ENCODE measurements at places on chromosomes 1 and 21. TPM values are rescaled to one million over a fixed set of nuclear protein-coding genes. Genes with fewer than 3 reads are reported as not detected.
A peak's percentile ranks its signal among the peaks of the same experiment; 100 is the strongest.

RAB25 gene
- total RNA-seq = 0.53 TPM

GRCh38 chr1:29716306-29716705 is 480.0 kb downstream of the PTPRU start:
- H3K36me3 ChIP-seq = no peaks in the 10 kb centered on the region
- H3K4me3 ChIP-seq = no peak overlapping the region
- no peaks in the 10 kb centered on the region for H3K27me3 ChIP-seq
- no peak for DNase-seq
- no peaks in the 10 kb centered on the region for H3K4me1 ChIP-seq

GRCh38 chr1:89552471-89553081 is 27.9 kb downstream of the LRRC8B start:
- no peak overlapping the region for H3K4me3 ChIP-seq
- no peaks in the 10 kb centered on the region for H3K36me3 ChIP-seq
- H3K27me3 ChIP-seq = no peaks in the 10 kb centered on the region
- no peak for DNase-seq

DNA sequence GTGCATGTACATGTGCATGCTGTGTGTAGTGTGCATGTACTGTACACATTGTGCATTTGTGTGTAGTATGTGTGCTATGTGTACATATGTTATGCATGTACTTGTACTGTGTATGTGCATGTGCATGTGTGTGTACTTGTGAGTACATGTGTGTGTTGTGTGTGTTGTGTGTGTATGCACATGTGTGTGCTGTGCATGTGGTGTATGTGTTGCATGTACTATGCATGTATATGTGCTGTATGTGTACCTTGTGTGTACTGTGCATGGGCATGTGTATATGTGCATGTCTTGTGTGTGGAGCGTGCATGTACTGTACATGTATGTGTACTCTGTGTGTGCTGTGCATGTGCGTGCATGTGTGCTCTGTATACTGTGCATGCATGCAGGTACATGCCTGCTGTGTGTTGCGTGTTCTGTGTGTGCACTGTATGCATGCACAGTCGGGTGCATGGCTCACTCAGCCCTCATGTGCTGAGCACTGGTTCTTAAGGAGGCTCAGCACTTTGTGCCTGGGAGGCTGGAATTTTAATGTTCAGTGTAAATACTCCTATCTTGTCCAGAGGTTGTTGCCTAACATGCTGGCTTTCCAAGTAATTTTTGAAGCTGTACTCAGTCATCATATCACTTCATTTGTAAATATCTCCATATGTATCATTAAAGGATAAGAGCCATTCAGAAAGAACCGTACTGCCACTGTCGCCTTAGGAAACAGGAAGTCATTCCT is 32.3 kb downstream of the SNAP47 start:
- no peak for DNase-seq
- no peak overlapping the region for H3K27ac ChIP-seq
- H3K27me3 ChIP-seq = no peaks in the 10 kb centered on the region
- H3K36me3 ChIP-seq = no peaks in the 10 kb centered on the region
- no peak overlapping the region for H3K4me3 ChIP-seq
- H3K4me1 ChIP-seq = peaks cover 56% of the 10 kb centered on the region

- no peak overlapping the region for H3K27ac ChIP-seq
- DNase-seq = no peak
- no peaks in the 10 kb centered on the region for H3K27me3 ChIP-seq
- no peaks in the 10 kb centered on the region for H3K36me3 ChIP-seq
- H3K4me1 ChIP-seq = peaks cover 59% of the 10 kb centered on the region
- H3K4me3 ChIP-seq = no peak overlapping the region
Observed at GRCh38 chr1:247212012-247212411, 40.2 kb upstream of the ZNF124 start.

GRCh38 chr1:1434824-1435105 is 725 bp upstream of the VWA1 start:
- no peak overlapping the region for H3K4me3 ChIP-seq
- H3K36me3 ChIP-seq = no peaks in the 10 kb centered on the region
- H3K27me3 ChIP-seq = peaks cover 24% of the 10 kb centered on the region

- no peak overlapping the region for H3K27ac ChIP-seq
- H3K4me3 ChIP-seq = no peak overlapping the region
- H3K4me1 ChIP-seq = peaks cover 14% of the 10 kb centered on the region
- H3K36me3 ChIP-seq = no peaks in the 10 kb centered on the region
- DNase-seq = peak; percentile 36
Observed at GRCh38 chr1:155893389-155894142, 17.6 kb downstream of the RIT1 start.

- no peak for DNase-seq
- H3K36me3 ChIP-seq = no peaks in the 10 kb centered on the region
- H3K27ac ChIP-seq = no peak overlapping the region
- no peaks in the 10 kb centered on the region for H3K27me3 ChIP-seq
- no peak overlapping the region for H3K4me3 ChIP-seq
Observed at GRCh38 chr1:159932296-159933285, 7.3 kb upstream of the TAGLN2 start.

DNA sequence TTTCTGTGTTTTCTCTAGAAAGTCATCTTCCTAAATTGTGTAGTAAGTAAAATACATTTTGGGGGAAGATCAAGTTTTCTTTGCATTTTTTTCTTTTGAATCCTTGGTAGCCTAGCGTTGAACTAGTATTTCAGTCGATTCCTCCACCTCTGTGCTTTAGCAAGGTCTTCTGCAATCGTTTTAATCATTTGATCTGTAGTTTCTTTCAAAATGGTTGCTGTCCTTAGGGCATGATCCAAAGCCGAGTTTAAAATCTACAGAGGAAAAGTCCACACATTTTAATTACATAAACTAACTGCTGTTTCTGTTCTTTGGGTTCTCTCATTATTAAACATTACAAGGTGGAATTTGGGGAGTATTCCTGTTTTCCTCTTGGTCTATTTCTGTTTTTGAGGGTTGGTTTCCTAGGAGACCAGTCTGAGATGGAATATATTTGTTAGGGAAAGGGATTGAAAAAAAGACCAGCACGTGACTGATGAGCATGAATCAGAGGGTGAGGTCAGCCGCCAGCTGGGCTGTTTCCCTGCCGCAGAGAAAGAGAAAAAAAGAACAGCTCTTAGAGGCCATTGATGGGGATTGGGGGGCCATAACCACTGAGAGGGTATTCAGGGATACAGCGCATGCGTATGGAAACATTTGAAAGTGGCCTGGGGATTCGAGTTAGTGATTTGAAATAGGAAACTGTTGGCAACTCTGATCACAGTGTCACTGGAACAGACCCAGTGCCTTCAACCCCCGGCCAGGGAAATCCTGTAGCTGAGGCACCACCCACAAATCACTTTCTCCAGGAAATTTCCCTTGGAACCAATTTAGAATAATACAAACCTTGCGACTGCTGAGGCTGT is 40.6 kb downstream of the AKNAD1 start:
- H3K4me1 ChIP-seq = no peaks in the 10 kb centered on the region
- no peak overlapping the region for H3K27ac ChIP-seq
- no peak overlapping the region for H3K4me3 ChIP-seq
- H3K27me3 ChIP-seq = no peaks in the 10 kb centered on the region
- no peak for DNase-seq
- no peaks in the 10 kb centered on the region for H3K36me3 ChIP-seq

DNA sequence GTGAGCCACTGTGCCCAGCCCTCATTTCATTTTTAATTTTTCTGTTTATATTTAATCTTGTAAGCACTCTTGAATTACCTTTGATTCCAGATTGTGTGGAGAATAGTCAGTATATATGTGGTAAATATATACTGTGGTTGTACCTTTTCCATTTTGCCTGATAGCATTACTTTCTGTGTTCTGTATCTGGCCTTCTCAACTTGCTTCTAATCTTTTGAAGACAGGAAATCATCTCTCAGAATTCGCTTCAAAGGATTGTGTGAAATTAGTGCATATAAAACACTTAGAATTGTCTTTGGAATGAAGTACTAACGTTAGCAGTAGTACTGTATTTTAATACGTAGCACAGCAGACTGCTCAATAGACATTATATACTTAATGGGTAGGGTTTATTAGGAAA is 37.9 kb downstream of the PPP2R5A start:
- no peaks in the 10 kb centered on the region for H3K36me3 ChIP-seq
- DNase-seq = no peak
- no peak overlapping the region for H3K4me3 ChIP-seq
- peaks cover 30% of the 10 kb centered on the region for H3K4me1 ChIP-seq
- no peaks in the 10 kb centered on the region for H3K27me3 ChIP-seq
